ENCODE measurements at places on chromosomes 6 and 20.

DNA sequence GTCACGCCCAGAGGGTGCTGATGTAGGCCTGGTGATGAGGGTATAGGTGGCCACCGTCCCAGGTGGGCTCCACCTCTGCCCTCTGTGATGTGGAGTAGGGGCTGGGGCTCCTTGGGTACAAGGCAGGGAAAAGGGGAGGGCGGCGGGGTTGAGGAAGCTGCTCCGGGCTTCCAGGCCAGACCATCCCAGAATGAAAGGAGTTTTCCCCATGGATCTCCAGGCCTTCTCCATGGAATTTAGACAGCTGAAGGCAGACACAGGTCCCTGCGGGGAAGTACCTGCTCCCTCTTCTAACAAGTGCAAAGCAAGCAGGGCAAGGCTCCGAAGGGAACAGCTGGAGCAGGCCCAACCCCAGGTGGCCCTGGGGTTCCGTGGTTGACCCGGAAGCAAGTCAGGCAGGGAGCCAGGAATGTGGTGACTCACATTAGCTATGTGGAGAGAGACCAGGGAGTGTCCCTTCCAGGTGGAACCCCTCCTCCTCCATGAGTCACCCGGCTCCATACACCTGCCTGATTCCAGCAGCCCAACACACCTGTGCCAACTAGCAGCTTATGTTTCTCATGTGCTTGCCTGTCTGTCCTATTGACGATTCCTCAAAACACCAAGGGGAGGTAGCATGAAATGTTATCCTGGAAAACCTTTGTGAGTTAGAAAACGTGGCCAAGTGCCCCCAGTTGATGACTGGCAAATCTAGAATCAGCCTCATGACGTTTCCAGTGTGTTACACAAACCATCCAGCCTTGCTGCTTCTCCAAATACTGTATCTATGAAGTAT lies 59.7 kb upstream of the SNX9 start:
- peak; percentile 98 for DNase-seq

GRCh38 chr6:927157-927556 lies 234.2 kb upstream of the EXOC2 start:
- DNase-seq = no peak

DNA sequence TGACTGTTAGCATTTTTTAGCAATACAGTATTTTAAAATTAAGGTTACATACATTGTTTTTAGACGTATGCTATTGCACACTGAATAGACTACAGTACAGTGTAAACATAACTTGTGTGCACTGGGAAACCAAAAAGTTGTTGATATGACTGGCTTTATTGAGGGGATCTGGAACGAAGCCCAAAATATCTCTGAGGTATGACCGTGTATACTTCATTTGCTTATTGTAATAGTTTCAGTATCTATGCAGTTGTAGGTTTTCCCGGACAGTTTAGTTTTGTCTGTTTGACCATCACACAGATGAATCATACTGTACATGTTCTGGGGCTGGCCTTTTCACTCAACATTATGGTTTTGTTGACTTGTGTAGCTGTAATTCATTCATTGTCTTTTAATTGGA lies 6.9 kb upstream of the ZBTB12 start:
- no peak for DNase-seq

- DNase-seq = no peak
Measured at GRCh38 chr6:56902641-56903464, 52.1 kb upstream of the BEND6 start.

GRCh38 chr6:153096792-153097191 lies 34.3 kb downstream of the RGS17 start:
- DNase-seq = no peak

GRCh38 chr20:10219452-10219791 lies 792 bp downstream of the SNAP25 start:
- DNase-seq = peak; percentile 78

GRCh38 chr20:24565835-24566351 lies 96.5 kb downstream of the SYNDIG1 start:
- no peak for DNase-seq

GRCh38 chr20:57815405-57815804 lies 105.6 kb upstream of the PMEPA1 start:
- no peak for DNase-seq

GRCh38 chr20:35271904-35272303 lies 6.0 kb downstream of the MMP24OS start:
- no peak for DNase-seq

- DNase-seq = no peak
Measured at GRCh38 chr6:6052216-6052615, 45.5 kb upstream of the NRN1 start.

DNA sequence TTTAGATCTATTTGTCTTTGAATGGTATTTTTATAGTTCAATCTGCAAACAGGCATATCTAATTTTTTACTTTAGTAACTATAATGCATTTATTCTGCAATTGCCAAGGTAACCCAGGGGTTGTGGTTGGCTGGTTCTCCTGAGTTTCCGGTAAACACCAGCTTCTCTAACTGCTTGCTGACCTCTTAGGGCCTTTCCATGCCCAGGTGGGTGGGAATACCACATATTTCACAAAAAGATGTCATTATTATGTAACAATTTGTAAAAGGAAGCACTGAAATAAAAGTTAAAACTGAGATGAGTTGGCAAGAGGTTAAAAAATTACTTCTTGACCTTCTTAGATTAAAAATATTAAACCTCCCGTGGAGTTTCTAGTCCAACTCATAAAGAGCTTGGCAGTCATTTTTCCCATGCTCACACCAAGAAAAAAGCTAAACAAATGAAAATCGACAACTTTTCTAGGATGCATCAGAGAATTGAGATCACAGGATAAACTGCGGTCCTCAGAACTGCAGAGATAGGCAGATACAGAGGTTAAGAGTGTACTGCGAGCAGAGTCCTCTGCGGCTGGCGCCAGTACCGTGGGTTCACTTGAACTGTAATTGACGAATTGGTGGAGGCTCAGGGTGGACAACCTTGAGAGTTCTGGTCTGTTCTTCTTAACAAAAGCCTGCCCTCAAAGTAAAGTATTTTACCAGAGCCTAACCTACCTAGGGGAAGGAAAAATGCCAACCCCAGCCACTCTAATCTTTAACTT lies 2.2 kb upstream of the VNN1 start:
- no peak for DNase-seq

GRCh38 chr6:36018339-36018738 lies 6.1 kb downstream of the SLC26A8 start:
- no peak for DNase-seq

DNA sequence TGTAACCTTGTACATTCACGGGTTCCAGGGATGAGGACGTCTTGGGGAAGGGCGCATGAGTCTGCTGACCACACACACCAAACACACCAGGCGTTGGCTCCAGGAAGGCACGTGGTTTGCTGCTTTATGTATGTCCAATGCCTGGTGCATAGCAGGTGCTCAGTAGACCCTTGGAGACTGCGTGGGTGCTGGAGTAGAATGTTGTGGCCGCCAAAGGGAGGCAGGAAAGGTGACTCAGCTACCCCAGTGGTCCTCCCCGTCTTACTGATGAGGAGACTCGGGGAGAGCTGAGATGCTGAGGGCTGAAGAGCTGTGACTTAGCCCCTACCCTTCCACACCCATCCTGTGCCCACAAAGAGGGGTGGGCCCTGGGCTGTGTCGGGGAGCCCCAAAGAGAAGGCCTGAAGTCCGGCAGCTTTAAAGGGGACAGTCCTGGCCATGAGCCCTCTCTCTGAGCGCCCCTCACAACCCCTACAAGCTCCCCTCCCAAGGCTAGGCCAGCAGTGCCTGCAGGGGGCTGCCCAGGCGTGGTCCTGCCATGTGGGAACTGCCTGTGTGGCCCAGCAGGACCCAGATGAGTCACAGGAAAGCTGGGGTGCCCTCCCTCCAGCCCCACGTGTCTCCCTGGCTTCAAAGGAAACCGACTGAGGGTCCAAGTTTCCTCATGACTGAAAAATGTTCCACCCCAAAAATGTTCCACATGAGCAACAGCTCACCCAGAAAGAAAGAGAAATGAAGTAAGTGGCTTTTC lies 28.0 kb upstream of the PTGIS start:
- DNase-seq = no peak

GRCh38 chr6:39302669-39303424 lies 11.4 kb downstream of the KCNK17 start:
- peak; percentile 91 for DNase-seq

GRCh38 chr6:24694198-24694597 lies 24.8 kb downstream of the C6orf62 start:
- DNase-seq = no peak

DNA sequence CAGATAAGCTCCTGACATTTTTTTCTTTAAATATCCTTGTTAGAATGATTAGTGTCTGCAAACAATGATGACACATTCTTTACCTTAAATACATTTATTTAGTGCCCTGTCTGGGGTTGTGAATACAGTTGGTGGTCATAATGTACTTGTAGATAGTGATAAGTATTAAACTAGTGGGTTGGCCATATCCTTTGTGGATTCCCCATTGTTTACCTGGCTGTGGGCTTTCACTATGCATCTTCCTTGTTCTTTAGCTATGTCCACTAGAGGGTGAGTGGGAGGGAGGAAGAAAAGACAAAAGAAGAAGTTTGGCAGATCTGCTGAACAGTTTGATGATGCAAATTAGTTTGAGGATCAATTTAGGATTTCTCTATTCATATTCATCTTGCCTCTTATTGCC lies 15.7 kb downstream of the HS3ST5 start:
- no peak for DNase-seq

DNA sequence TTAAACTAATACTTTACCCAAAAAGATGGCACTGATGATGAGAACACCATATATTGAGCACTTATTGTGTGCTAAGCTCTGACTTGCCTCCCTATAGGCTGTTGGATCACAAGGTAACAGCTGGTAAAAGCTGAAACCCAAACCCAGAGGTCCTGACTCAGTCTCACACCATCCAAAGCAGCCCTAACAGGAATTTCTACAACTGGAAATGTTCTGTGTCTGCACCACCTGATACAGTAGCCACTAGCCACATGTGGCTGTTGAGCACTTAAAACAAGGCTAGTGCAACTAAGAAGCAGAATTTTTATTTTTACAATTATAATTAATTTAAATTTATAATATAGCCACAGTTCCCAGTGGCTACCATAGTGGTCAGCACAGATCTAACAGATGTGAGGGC lies 15.6 kb upstream of the MATN4 start:
- DNase-seq = no peak

- DNase-seq = no peak
Measured at GRCh38 chr6:107192830-107193229, 77.5 kb upstream of the BEND3 start.

GRCh38 chr6:31972709-31973350 lies 892 bp upstream of the DXO start:
- DNase-seq = no peak

- DNase-seq = peak; percentile 28
Measured at GRCh38 chr6:157469378-157469777, 88.4 kb downstream of the ZDHHC14 start.

DNA sequence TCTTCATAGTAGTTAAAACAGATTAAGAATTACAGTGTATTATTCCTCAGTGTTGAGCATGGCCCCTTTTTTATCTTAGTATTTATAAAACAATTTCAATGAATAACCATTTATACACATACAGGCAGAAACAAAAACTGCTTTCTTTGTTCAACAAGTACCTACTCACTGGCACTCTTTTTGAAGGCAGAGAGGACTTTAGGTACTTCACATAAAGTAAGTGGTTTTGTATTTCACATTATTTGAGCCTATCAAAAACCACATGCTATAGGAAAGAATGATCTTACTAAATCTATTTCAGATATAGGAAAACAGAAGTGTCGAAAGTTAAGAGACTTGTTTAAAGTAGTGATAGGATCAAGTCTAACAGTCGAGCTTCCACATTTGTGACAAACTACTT lies 73.8 kb downstream of the PRKN start:
- no peak for DNase-seq

DNA sequence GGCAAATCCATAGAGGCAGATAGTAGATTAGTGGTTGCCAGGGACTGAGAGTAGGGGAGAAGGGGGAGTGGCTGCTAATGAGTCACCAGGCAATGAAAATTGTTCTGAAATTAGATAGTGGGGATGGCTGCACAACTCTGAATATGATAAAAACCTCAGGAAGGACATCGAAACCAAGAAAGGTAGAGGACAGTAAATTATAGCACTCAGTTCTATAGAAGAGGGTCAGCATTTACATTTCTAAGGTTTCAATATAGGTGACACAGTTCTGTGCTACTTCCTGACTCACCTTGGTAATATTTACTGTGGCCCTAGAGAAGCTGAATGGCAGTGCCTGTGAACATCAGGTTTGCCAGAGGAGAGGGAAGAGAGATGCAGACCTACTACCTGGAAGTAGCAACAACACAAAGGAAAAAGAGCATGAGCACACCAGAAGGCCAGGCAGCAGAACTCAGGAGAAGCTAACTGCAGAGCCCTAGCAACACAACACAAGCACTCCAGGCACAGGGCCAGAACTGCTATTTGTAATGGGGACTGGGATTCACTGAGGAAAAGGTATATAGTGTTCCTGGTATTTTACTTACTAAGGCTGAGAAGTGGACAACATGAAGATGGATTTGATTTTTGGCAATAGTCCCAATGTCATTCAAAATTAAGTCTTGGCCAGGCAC lies 75.9 kb downstream of the PLCG1 start:
- DNase-seq = no peak

GRCh38 chr6:27630727-27631608 lies 158.1 kb upstream of the ZNF184 start:
- peak; percentile 90 for DNase-seq

DNA sequence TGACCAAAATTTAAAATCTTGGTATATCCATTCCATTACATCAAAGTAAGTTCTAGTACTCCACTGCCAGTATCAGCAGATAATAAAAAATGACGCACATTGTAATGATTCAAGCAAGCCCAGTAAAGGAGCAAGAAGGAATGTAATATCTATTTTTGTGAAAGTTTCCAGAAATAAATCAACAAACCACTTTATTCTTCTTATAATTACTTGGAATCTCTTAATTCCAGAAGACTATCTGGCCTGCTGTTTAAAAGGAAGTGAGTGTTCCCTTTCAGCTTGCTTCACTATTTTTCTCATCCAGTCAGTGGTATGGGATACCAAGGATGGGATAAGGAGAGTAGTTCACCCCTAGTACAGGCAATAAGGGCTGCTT lies 42.2 kb upstream of the DSE start:
- DNase-seq = no peak
